ENCODE measurements at places on chromosomes 6 and 20.

DNA sequence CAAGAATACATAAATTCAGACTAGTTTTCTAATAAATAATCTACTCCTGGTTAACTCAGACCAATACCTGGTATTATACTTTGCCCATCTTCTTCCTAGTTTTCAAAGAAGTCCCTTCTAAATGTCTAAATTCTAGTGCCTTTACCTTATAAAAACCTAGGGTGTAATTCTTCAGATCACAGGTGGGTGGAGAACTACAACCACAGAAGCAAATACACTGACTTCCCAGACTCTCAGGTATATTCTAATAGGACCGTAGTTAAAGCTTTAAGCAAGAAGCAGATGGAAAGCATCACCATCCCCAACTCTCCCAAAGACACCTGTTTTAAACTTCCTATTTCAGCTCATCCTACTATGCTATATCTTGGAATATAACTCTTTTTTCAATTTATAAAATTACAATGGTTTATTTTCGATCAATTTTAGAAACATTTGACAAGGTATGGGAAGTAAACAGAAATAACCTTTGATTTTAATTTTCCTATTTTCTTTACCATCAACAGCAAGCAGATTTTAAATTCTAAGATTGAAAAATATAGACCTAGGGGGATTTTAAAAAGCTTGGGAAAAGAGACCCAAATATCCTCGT is 15.8 kb downstream of the MAN1A1 start:
- no peak for DNase-seq

DNA sequence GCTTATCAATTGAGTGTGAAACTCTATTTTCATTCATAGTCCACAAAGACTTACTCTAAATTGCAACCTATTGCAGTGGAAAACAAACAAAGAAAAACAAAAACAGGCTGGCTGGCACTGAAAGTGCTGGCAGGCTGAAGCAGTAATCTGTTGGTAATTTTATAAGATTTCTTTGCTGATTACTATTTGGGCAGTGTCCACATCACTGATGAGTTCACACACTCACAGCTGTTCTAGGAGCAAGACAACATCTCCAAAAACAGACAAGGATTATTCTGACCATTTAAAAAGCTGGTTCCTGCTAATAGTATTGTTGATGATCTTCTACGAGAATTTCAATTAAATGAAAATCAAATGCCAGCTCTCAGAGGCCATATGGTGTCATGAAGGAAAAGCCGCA is 26.9 kb downstream of the MARCKS start:
- no peak for DNase-seq

DNA sequence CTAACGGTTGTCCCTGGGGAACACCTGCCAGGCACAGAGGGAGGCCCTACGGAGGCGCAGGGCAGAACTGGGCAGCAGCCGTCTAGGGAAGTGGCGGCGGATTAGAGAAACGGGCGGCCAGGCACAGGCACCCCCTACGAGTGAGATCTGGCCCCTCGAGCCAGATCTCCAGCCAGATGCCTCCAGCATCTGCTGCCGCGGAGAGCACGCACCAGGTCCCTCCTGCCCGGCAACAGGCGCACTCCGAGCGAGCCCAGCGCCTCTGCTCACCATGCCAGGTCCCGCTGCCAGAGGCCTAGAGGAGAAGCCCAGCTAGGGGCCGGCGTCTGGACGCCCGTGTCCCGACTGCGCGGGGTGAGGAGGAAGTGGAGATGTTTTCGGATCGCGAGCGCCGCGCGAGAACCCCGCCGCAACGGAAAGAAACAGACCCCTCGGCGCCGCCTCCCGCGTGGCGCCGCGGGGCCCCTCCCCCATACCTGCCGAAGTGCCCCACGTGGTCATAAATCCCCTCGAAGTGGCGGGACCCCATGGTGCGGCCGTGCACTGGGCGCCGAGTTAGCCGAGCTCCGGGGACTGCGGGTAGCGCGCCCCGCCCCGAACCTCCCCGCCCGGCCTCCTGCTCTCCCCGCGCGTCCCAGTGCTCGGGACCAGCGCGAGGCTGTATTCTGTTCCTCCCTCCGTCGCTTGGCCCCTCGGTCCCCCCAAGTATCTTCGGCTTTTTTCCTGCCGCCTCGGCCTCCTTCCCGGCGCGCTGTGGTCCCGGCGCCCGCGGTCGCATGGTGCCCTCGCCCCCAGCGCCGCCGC is at the start of gene SLC22A16:
SLC22A16 (minus strand) TSS at position 568 of the 804 bp plus-strand sequence; CDS start at position 529, 39 bp downstream.
- no peak for DNase-seq

GRCh38 chr20:8401556-8401955 is 269.5 kb downstream of the PLCB1 start:
- no peak for DNase-seq

DNA sequence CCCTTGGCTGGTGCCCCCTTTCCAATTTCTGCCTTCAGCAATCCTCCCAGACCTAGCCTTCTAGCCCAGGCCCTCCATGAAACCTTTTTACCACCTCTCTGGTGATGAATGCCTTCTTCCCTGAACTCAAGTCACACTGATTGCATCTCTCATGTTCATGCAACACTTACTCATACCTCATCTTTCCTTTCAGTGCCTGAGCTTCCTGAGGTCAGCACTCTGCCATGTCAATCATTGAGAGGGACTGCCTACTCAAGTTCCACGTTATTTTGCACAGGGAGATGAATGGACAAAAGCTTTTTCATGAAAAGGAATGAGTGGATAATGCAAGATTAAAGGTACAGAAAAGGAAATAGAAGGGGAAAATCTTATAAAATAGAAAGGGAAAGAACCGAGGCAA is 60.1 kb upstream of the PLEKHG1 start:
- DNase-seq = no peak

DNA sequence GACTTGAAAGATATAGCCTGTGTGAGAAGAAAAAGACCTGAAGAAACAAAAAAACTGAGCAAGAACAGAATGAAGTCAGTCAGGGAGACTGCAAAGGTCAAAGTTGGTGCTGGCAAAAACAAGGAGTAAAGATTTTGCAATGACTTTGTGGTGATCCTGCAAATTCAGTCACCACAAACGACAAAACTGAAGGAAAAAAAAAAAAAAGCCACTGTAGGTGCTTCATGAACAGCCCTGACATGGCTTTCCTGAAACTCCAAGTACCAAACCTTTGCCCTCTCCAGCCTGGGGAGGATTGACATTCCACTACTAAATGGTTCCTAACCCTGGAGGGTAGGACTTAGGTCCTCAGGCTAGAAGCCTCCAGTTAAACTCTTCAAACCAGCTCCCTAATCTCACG is 114.7 kb upstream of the BEND3 start:
- DNase-seq = no peak

- DNase-seq = no peak
These were observed 60.6 kb downstream of the SHPRH start for GRCh38 chr6:145903356-145904102.

DNA sequence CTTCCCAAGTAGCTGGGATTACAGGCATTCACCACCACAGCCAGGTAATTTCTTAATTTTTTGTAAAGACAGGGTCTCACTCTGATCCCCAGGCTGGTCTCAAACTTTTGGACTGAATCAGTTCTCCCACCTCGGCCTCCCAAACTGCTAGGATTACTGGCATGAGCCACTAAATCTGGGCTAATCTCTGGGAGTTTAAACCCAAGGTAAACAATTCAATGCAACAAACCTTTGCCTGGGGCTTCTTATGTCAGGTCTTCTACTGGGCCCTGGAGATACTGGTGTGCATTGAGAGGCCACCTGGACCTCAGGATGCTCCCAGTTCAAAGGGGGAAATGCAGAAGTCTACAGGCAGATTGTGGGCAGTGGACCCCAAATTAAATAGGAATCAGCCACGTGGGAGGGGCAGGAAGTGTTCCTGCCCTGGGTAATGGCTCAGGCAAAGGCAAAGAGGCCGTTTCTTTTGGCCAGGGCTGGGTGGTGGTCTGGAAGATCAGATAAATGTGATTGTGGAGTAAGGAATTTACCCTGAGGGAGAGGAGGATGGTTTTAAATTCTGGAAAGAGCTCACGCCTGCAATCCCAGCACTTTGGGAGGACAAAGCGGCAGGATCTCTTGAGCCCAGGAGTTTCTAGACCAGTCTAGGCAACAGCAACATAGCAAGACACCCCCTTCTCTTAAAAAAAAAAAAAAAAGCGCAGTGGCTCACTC is 1.3 kb upstream of the MYBL2 start:
- no peak for DNase-seq

DNA sequence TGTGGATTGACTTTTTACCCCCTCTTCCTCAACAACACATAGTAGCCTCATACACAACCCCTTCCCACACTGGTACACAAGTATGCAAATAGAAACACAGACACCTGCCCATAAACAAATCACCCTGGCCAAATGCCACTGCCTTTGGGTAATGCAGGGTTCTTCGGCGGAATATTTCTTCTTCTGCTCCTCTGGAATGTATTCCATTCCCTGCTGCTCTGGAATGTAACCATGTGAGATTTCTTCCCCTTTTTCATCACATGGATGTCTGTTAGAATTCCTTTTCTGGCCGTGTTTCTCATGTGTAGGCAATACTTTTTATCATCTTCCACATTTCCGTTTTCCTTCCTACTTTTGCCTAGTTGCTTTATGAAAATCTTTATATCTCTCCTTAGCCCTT is 76.1 kb upstream of the TPD52L1 start:
- DNase-seq = no peak

GRCh38 chr20:14507711-14508110 is 170.3 kb upstream of the FLRT3 start:
- no peak for DNase-seq

- DNase-seq = no peak
These were observed 427 bp upstream of the NFKBIE start for GRCh38 chr6:44265722-44266233.

DNA sequence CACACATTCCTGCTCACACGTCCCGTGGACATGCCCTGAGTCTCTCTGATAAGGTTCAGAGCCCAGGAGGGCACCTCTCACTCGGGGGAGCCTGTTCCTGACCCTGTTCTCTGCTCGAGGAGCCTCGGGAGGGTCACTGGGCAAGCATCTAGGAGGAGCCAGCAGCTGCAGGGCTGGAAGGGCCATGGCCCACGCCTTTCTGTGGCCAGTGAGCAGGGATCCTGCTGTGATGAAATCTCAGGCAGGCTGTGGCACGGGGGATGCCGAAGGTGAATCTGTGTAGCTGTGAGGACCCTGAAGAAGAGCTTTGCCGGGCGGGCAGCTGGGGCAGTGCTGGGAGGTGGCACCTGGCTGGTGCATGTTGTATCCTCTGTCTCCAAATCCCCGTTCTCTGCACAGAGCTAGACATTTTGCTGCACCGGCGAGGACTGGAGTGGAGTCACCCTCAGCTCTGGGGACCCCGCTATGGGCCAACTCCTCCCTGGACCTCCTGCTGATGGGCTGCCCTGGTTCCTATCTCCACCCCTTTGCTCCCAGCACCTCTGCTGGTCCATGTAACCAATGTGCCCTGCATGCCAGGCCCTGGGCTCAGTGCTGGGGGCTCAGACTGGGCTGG is 7.1 kb upstream of the NPBWR2 start:
- no peak for DNase-seq

DNA sequence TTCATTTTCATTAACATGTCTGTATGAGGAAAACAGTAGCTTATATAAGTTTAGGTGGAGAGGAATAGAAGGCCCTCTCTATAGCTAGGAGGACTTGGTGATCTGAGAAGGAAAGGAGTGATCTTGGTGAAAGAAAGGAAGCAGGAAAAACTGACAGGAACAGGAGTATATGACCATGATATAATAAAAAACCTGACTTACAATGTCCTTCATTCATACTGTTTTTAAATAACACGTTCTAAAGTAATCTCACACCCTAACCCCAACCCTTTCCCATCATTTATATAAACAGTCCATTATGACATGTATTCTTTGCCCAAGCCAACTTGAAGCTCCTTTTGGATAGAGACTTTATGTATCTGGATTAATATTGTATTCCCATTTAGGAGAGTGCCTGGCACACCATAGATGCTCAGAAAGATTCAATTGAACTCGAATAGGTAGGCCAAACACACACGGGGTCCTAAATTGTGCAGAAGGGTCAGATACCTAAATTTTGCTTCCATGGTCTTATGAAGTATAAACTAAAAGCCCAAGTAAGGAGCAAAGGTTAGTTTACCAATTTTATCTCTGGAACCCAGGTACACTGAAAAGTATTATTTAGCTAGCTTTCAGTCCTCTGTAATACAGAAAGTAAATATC is 75.9 kb downstream of the OR2B2 start:
- DNase-seq = no peak

GRCh38 chr6:40672087-40672486 is 84.9 kb upstream of the LRFN2 start:
- DNase-seq = no peak

DNA sequence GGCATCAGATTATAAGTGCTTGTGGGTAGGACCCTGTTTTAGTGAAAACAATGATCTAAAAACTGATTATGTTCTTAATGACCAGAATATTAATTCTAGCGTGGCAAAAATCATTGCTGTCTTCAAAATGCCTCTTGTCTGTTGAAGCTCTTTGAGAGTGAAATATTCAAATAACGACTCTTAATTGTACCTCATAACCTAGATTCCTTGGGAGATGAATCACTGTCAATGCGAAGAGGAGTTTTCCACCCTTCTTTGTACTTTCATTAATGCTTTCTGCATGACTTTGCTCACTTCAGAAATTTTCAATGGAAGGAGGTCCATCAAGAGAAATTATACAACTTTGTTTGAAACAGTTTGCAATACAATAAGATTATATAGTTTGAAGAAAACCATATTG is 71.5 kb downstream of the CRYBG1 start:
- no peak for DNase-seq
